NCI-H1417 (cell line): ENCODE measurements at places on chromosomes 3 and 15.

DNA sequence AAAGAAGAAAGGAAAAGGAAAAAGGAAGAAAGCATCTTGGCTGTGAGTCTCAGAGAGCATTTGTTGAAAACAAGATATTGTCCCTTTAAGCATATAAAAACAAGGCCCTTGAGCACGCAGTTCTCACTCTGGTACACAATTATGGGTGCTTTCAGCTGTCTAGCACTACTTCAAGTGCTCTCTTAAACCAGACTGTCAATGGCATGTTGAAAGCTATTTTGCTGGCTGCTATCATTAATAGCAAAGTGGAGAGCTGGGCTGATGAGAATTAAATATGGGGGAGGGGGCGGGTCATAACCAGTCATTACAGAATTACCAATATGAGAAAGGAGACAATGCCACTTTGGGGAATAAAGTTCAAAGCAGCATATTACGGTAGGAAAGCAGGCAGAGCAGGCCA is 9.3 kb downstream of the TLE3 start:
- DNase-seq = peak; percentile 92

GRCh38 chr15:65902373-65902772 is 33.1 kb downstream of the RAB11A start:
- DNase-seq = peak; percentile 3

DNA sequence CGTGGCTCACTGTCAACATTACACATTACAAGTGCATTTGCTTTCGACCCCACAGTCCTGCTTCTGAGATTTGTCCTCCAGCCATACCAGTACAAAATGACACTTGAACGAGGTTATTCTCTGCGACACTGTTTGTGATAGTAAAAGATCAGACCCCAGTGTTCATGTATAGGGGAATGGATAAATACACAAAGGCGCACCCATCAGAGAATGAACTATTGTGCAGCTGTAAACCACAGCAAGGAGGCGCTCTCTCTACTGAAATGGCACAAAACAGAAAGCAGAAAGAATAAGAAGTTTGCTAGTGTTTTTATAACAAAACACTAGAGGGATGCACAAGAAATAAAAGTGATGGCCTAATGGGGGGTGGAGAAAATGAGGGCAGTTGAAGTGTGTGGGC is 4.9 kb upstream of the CHSY1 start:
- no peak for DNase-seq

DNA sequence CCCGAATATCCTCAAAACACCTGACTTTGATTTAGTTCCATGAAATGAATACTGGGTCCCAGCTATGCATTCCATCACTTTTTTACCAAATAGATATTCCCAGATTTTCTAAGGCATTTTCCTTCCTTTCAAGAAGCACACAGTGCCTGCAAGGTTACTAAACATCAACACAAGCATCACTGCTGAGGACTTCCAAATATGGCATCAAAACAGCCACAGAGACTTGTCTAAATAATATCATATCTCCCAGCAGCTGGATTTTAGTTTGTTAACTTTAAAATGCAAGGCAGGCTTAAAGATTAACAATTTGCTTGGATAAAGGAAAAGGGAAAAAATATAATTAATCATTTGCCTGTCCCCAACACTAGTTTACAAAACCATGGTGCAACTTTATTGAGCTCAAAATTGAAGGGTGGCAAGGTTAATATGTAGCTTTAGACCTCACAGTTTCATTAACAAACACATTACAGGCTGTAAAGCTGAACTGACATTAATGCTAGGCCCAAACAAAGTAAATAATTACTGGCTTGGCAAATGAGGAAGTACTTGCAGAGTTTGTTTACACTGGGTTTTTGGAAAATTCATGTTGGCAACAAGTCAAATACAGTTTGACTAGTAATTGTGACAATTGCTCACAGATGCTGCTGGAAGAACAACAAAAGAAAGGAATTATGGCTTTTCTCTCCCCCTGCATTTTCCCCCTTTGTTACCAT is 401.7 kb upstream of the CDIN1 start:
- peak; percentile 96 for DNase-seq

DNA sequence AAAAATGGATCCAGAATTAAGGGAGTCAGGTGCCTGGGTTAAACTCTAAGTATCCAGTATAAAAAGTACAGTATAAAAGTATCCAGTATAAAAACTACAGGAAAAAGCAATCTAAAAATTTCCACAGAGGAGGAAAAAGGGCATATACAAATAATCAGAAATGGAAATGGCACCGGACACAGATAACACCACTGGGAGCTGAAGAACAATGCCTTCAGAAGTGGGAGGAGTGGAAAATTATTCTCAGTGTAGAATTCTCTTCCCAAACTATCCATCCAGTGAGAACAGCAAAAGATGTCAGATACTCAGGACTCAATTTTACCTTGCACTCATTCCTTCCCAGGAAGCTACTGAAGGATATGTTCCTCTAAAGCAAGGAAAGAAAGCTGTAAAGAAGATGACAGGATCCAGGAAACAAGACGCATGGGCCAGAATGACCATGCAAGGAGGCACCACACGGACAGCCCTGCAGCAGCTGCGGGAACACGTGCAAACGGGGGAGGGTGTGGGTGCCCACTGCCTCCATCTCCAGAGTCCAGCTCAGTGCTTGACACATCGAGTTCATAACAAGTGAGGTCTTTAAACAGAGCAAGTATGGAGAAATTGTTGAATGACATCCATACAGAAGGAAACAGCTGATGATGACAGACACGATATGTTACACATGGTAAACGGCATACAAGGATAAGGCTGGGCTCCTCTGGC is 68.5 kb downstream of the CHSY1 start:
- no peak for DNase-seq

DNA sequence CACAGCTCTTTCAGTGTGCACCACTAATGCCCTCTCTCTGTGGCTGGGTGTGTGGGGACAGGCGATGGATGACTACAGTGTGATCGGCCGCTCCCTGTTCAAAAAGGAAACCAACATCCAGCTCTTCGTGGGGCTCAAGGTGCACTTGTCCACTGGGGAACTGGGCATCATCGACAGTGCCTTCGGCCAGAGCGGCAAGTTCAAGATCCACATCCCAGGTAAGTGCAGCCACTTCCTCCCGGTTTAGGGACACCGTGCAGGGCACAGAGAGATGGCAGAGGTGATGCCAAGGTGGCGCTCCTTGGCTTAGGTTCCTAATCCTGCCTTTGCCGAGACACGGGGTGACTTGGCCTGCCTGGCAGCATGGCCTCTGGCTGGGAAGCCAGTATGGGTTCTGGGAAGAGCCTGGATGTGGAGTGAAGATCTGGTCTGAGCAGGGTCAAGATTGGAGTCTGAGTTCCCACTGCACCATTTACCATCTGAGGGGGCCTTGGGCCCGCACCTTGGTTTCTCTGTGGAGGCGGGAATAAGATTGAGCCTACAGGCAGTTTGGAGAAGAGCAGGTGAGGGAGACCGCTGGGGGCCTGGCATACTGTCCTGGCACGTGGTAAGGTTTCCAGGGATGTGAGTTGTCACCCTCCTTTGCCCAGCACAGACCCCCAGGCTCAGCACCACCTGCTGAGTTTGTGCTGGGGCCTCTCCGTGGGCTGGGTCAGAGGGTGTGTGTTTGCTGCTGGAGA is 108.4 kb downstream of the DNAJB8 start:
- DNase-seq = no peak

DNA sequence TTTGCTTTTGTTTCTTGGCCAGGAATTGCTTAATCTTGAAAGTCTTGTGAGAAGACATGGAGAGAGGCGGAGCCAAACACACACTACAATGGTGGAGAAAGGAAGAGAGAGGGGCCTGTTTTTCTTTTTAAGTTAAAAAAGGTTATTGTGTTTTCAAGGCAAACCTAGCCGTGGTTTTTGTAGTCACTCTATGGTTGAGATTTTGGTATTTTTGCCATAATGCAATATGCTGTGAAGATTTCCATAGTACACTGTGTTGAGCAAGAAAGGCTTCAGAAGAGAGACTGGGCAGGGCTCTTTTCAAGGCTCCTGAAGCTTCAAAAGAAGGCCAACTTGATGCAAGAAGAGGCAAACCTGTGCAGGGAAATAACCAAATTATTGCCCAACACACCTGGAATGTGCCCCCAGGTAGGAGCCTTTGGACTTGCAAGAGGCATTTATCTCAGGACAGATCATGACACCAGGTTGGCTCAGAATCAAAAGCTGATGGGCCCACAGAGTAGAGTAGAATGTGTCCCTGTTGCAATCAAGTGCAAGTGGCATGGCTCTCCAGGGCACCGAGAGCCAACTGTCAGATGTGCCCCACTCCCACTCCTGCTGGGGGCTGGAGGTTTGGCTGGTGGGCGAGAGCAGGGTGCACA is 22.1 kb downstream of the AMOTL2 start:
- DNase-seq = no peak

- no peak for DNase-seq
Observed at GRCh38 chr3:126551839-126552687, 6.7 kb downstream of the C3orf22 start.

- DNase-seq = no peak
Observed at GRCh38 chr3:126750756-126751121, 46.7 kb downstream of the CHCHD6 start.

- peak; percentile 75 for DNase-seq
Observed at GRCh38 chr15:60074181-60074885, 70.2 kb downstream of the FOXB1 start.

- no peak for DNase-seq
Observed at GRCh38 chr3:108907194-108907593, 46.5 kb downstream of the GUCA1C start.

DNA sequence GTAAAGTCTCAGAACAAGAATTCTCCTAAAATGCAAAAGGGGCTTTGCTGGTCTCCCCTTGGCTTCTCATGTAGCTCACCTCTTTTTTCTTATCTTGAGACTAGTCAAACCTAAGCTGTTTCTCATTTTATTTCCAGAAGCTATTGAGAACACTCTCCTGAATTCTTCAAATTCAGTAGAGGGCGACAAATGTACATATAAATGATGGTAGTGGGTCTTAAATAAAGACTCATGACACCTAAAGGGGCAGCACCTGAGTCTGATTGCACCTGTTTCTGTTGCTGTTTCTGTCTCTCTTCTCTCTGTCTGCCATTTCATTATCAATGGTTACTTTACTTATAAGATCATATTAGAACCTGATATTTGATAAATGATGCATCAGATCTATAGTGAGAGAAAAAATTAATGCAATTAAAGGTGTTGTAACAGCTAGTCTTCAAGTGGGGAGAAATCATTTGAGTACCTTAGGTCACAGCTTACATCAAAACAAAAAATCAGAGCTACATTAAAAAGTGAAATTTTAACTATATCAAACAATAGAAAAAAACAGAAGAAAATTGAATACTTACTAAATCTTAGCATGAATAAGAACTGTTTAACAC is 7.0 kb downstream of the ADIPOQ start:
- DNase-seq = peak; percentile 15

DNA sequence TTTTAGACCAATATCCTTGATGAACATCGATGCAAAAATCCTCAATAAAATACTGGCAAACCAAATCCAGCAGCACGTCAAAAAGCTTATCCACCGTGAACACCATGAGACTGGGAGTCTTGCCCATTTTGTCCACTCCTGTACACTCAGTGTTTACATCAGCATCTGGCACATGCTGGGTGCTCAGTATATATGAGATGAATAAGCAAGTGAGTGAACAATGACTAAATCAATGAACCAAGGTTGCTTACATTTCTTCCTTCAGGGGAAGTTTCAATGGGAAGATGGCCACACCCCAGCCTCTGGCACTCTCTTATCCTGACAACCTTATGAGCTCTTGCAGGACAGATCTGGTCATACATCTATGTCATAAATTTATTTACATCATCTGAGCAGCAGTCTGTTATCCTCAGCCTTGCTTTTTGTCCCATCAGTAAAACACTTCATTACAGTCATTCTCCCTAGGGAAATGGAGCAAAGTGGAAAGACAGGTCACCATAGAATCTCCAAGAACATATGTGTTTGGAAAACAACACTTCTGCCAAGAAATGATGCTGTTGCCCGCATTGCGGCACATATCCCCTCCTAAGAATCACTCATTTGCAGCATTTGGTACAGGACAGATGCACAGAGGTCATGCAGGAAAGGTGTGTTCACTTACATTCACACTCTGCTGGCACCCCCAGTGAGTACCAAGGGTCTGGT is 171.8 kb upstream of the EIF1B start:
- DNase-seq = no peak

GRCh38 chr15:65653801-65654521 is 32.2 kb downstream of the SLC24A1 start:
- DNase-seq = no peak
